ENCODE measurements at places on chromosomes 11 and 22.

GRCh38 chr11:45527898-45528297, 137.5 kb downstream of the CHST1 start:
- no peak for DNase-seq

DNA sequence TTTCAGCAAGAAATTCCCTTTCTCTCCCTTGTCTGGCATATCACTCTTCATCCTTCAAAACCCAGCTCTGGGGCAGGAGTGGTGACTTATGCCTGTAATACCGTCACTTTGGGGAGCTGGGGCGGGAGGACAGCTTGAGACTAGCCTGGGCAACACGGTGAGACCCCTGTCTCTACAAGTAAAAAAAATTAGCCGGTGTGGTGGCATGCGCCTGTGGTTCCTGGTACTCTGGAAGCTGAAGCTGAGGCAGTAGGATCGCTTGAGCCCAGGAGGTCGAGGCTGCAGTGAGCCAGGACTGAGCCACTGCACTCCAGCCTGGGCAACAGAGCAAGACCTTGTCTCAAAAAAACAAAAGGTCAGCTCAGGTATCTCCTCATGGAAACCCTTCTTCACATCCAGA, 1.4 kb upstream of the RCE1 start:
- no peak for DNase-seq

- no peak for DNase-seq
These were observed 19.1 kb downstream of the RPL3 start for GRCh38 chr22:39300186-39300830.

DNA sequence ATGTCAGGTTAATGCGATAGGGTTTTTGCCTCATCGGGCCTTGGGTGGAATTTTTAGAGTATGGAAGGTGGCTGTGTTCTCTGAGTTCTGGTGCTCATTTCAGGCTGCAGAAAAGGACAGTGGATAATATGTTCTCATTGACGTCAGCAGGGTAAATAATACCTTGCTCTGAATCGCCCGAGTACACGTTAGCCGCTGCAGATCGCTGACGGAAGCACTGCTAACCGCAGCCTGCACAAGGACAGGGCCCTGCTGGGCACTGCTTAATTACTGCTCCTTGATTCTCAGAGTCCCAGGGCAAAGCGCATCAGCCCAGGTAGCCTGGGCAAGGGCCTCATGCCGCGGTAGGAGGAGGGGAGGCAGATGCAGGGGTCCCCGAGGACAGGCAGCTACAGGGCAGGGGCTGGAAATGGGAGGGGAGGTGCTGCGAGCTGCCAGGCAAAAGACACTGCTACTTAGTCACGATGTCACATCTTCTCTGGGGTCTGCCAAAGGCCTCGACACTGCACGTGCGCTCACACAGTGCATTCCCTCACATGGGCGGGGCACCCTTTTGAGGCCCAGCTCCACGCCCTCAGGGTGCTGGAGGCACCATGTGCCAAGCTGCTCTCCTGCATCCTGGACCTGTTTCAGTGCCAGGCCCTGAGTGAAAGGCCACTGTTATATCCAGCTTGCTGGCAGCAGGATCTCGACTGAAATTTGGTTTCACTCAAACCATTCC, 35.2 kb downstream of the PPP2R1B start:
- DNase-seq = no peak

- no peak for DNase-seq
These were observed at the start of gene MRGPRF for GRCh38 chr11:69013009-69013951. MRGPRF (minus strand) TSS chr11:69013246; CDS start chr11:69009901, 3,345 bp downstream.

GRCh38 chr11:109552376-109552775, 130.4 kb downstream of the C11orf87 start:
- DNase-seq = no peak

GRCh38 chr11:104053743-104054478, 17.5 kb downstream of the DDI1 start:
- no peak for DNase-seq

DNA sequence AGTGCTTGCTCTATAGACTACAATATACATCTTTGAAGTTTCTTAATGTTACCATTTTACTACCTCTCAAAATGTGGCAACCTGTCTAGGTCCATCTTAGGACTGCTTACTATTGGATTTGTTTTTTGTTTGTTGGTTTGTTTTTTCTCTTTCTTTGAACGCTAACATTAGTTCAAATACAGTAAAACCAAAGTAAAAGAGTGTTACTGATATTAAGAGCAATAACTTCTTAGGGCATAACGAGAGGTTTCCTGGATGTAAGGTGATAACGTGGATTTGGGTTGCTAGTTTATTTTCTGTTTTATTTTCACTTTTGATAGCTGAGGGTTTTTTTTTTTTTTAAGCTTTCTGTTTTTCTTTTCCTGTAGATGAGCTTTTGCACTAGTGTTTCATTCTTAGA, 43.6 kb downstream of the TMEM135 start:
- no peak for DNase-seq

Data from kidney glomerular epithelial cell (primary cell).